ENCODE measurements at places on chromosomes 13 and 19. TPM values are rescaled to one million over a fixed set of nuclear protein-coding genes. Genes with fewer than 3 reads are reported as not detected.
A peak's percentile ranks its signal among the peaks of the same experiment; 100 is the strongest.

GRCh38 chr19:40165362-40165937 lies 25.8 kb upstream of the MAP3K10 start:
- peak; percentile 89 for DNase-seq
- H3K4me1 ChIP-seq, result peaks cover 4% of the 10 kb centered on the region
- H3K27me3 ChIP-seq, result no peaks in the 10 kb centered on the region
- peak overlapping the region; percentile 20 for H3K4me3 ChIP-seq

DNA sequence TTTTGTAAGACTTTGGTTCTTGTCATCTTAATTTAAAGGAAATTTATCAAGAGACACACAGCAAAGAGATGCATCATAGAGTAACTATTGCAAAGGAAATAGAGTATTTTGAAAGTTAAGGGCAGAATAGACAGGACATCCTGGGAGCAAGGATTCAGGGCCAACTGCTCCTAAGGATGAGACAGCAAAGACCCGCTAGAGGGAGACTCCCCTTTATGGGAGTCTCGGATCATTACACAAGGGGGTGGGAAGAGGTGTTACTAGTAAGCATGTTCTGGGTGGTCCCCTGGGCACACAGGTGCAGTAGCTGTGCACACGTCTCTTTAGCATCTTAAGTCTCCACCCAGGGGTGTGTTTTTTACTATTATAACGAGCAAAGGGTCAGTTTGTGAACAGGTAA lies 9.6 kb downstream of the ZSCAN5C start:
- H3K4me1 ChIP-seq, result no peaks in the 10 kb centered on the region
- H3K27me3 ChIP-seq, result no peaks in the 10 kb centered on the region
- no peak overlapping the region for H3K4me3 ChIP-seq

- no peaks in the 10 kb centered on the region for H3K36me3 ChIP-seq
- no peaks in the 10 kb centered on the region for H3K27me3 ChIP-seq
- peak overlapping the region; percentile 21 for H3K27ac ChIP-seq
- peaks cover 35% of the 10 kb centered on the region for H3K4me1 ChIP-seq
- DNase-seq, result no peak
Observed at GRCh38 chr19:10881403-10882107, 10.2 kb downstream of the CARM1 start.

DNA sequence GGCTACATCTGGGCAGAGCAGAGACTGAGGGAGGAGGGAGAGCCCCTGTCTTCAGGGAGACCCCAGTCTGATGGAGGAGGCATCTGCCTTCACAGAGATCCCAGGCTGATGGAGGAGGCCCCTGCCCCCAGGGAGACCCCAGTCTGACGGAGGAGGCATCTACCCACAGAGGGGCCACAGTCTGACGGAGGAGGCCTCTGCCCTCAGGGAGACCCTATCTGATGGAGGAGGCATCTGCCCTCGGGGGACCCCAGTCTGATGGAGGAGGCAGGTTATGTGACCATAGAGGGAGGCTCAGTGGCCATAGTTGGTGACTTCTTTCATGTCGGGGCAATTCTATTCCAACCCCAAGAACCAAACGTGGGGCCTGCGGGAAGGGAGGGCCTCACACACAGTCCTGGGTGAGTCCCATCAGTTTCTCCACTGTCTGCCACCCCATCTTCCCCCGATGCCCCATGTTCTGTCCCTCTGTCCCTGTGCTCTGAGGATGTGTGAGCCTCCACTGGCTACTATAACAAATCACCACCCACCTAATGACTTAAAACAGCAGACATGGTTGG lies 14.3 kb downstream of the MISP start:
- no peaks in the 10 kb centered on the region for H3K4me1 ChIP-seq
- H3K27ac ChIP-seq, result no peak overlapping the region
- DNase-seq, result no peak
- no peaks in the 10 kb centered on the region for H3K27me3 ChIP-seq
- H3K36me3 ChIP-seq, result no peaks in the 10 kb centered on the region

- no peak overlapping the region for H3K4me3 ChIP-seq
- no peak for DNase-seq
- H3K27me3 ChIP-seq, result no peaks in the 10 kb centered on the region
- no peak overlapping the region for H3K27ac ChIP-seq
Observed at GRCh38 chr13:30110301-30111070, 196.9 kb downstream of the KATNAL1 start.

DNA sequence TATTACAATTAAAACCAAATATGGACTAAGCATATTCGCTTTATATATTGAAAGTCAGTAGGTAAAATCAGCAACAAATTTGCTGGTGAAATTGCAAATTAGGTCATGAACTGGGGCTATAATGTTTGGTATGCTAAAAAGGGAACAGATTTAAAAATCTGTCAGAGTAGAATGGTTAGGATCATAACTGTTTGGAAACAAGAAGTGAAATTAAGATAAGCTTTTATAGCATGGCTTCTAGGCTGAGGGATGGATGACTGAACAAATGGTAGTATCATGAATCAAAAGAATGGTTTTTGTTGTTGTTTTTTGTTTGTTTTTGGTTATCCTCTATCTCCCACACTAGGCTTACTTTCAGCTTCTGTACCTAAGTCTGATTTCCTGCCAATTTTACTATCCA lies 1090.4 kb downstream of the PCDH9 start:
- H3K4me3 ChIP-seq, result no peak overlapping the region
- no peaks in the 10 kb centered on the region for H3K36me3 ChIP-seq
- no peaks in the 10 kb centered on the region for H3K27me3 ChIP-seq
- no peak overlapping the region for H3K27ac ChIP-seq

DNA sequence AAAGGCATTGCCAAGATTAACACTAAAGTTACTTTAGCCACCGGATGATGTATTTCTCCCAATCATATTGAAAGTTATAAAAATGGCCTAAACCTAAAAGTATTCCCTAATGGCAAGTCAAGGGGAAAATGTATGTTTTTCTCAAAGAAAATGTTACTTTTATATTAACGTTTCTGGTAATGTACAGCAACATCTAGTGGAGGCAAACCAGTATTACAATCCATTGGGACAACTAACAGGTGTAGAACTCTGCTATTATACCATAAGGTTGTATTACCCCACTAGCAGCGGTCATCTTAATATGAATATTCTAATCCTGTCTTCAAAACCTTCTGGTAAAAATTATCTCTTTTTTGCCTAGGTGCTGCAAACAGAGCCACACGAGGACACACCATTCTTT lies 69.2 kb downstream of the ZNF100 start:
- H3K27me3 ChIP-seq, result no peaks in the 10 kb centered on the region
- no peak overlapping the region for H3K4me3 ChIP-seq
- peak; percentile 13 for DNase-seq
- no peaks in the 10 kb centered on the region for H3K36me3 ChIP-seq
- H3K27ac ChIP-seq, result no peak overlapping the region

DNA sequence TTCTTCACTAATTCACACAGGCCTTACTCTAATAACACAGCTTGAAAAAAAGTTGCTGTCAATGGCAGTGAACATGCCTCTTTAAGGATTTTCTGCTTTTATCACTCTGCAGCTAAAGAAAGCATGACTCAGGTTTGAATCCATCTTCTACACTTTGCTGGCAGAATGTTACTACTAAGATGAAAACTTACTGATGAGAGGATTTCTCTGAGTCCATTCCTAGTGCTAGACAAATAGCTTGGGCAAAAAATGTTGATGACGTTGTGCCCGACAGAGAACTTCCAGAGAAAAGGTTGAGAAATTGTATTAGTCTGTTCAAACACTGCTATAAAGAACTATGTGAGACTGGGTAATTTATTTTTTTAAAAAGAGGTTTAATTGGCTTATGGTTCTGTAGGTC lies 572.0 kb downstream of the IRS2 start:
- DNase-seq, result no peak
- H3K27ac ChIP-seq, result no peak overlapping the region
- no peak overlapping the region for H3K4me3 ChIP-seq
- H3K27me3 ChIP-seq, result no peaks in the 10 kb centered on the region

DNA sequence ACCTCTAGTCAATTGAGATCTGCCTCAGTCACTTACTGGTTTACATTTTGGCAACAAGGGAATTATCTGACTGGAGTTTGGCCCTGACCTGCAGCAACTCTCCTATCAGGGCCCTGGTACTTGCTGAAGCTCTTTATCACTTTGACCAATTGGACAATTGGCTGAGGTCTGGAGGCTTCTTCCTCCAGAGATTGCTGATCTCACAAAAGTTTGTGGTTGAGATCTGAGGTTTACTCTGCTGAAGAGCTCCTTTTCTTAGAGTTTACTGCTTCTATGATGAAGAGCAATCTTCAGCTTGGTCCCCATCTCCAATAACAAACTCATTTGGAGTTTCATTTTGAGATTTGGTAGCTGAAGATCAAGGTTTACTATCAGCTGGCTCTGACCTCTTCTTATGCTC lies 276.9 kb upstream of the SGCG start:
- no peaks in the 10 kb centered on the region for H3K36me3 ChIP-seq
- H3K27ac ChIP-seq, result no peak overlapping the region
- no peak for DNase-seq
- no peak overlapping the region for H3K4me3 ChIP-seq
- no peaks in the 10 kb centered on the region for H3K4me1 ChIP-seq

- no peaks in the 10 kb centered on the region for H3K4me1 ChIP-seq
- H3K27me3 ChIP-seq, result no peaks in the 10 kb centered on the region
- no peak for DNase-seq
- H3K36me3 ChIP-seq, result no peaks in the 10 kb centered on the region
- H3K27ac ChIP-seq, result no peak overlapping the region
- H3K4me3 ChIP-seq, result no peak overlapping the region
Observed at GRCh38 chr13:40583738-40584137, 82.7 kb downstream of the FOXO1 start.

- H3K27ac ChIP-seq, result no peak overlapping the region
- H3K4me1 ChIP-seq, result peaks cover 11% of the 10 kb centered on the region
- H3K36me3 ChIP-seq, result no peaks in the 10 kb centered on the region
- H3K27me3 ChIP-seq, result no peaks in the 10 kb centered on the region
Observed at GRCh38 chr13:37701972-37702371, 103.4 kb upstream of the POSTN start.

GRCh38 chr13:63307228-63307627 lies 1891.6 kb upstream of the PCDH20 start:
- H3K4me1 ChIP-seq, result no peaks in the 10 kb centered on the region
- no peak for DNase-seq
- H3K27me3 ChIP-seq, result no peaks in the 10 kb centered on the region
- no peaks in the 10 kb centered on the region for H3K36me3 ChIP-seq
- no peak overlapping the region for H3K27ac ChIP-seq
- H3K4me3 ChIP-seq, result no peak overlapping the region

GRCh38 chr13:53238261-53238660 lies 209.6 kb downstream of the OLFM4 start:
- peak; percentile 28 for DNase-seq
- no peaks in the 10 kb centered on the region for H3K36me3 ChIP-seq
- H3K27me3 ChIP-seq, result no peaks in the 10 kb centered on the region

DNA sequence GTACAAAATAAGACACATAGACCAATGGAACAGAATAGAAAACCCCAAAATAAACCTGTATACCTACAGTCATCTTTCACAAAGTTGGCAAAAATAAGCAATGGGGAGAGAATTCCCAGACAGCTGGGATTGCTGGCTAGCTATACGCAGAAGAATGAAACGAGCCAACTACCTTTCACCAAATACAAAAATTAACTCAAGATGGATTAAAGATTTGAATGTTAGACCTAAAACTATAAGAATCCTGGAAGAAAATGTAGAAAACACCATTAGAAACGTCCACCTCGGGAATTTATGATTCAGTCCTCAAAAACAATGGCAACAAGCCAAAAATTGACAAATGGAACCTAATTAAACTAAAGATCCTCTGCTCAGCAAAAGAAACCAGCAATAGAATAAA lies 408.1 kb upstream of the SLITRK1 start:
- H3K4me1 ChIP-seq, result no peaks in the 10 kb centered on the region
- H3K36me3 ChIP-seq, result no peaks in the 10 kb centered on the region
- no peak overlapping the region for H3K4me3 ChIP-seq
- H3K27ac ChIP-seq, result no peak overlapping the region

- no peaks in the 10 kb centered on the region for H3K4me1 ChIP-seq
- no peak overlapping the region for H3K27ac ChIP-seq
- no peak for DNase-seq
- H3K27me3 ChIP-seq, result no peaks in the 10 kb centered on the region
Observed at GRCh38 chr13:49046519-49046918, 70.8 kb downstream of the FNDC3A start.

DNA sequence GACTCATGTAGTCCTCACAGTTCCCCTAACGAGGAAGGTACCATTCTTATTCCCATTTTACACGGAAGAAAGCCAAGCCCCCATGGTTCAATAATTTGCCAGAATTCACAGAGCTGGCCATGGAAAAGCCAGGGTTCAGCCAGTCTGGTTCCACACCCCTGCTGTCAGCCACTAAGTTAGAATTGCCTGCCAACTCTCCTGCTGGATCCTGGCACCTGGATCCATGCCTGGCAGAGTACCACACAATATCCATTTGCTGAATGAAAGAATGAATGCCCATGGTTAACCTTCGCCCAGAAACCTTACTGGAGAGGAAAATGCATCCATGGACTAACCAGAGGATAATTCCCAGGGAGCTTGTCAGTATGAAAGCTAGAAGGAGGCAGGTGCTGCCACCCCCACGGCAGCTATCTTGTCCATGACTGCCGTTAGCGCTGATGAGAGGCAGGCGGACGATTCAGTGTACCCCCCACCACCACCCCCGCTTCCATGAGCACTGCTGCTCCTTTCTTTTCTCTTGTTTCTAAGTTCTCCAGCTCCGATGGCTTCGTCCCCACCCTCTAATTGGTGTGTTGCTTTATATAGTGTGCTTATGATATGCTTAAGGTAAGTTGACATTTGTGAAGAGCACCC lies 114.5 kb downstream of the SLC7A1 start:
- DNase-seq, result no peak
- H3K27me3 ChIP-seq, result no peaks in the 10 kb centered on the region
- H3K4me1 ChIP-seq, result peaks cover 21% of the 10 kb centered on the region

DNA sequence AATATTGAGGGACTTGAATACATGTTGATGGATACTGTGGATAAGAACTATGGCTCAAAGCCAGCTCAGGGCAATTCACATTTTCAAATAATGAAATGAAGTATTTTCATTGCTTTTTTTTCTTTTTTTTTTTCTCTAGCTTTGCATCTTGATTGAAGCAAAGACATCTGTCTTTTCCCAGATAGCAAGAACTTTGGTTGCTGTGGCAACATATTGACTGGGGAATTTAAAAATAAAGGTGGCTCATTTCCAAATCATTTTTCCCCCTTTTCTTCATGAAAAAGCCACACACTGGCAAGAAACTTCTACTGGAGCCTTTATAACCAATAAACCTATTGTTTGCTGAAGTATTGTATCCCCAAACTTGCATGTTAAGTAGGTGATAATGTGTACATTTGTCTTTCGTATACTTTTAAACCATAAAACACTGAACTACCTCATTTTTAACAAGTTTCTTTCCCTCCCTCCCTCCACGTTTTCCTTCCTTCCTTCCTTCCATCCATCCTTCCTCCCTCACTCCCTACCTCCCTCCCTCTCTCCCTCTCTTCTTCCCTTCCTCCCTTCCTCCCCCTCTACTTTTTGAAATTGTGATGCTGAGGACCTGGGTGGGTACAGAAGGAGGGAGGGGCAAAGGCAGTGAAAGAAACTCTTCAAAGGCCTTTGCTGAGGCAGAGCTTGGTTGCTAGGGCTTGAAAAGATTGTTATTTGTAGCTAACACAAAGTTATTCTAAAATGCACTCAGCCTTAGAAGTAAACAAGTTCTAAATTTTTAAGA lies 343.5 kb upstream of the SPRY2 start:
- H3K27ac ChIP-seq, result no peak overlapping the region
- no peak for DNase-seq
- no peaks in the 10 kb centered on the region for H3K27me3 ChIP-seq
- H3K4me3 ChIP-seq, result no peak overlapping the region
- no peaks in the 10 kb centered on the region for H3K4me1 ChIP-seq
- no peaks in the 10 kb centered on the region for H3K36me3 ChIP-seq

- H3K36me3 ChIP-seq, result no peaks in the 10 kb centered on the region
- DNase-seq, result peak; percentile 49
- no peak overlapping the region for H3K27ac ChIP-seq
- no peak overlapping the region for H3K4me3 ChIP-seq
- no peaks in the 10 kb centered on the region for H3K4me1 ChIP-seq
Observed at GRCh38 chr13:63184693-63185092, 1769.0 kb upstream of the PCDH20 start.

Gene RNF225
- total RNA-seq, result 0.60 TPM

Gene TSKS
- total RNA-seq, result not detected

Gene ZNF440
- 9.2 TPM for total RNA-seq

Gene C19orf18
- 0.43 TPM for total RNA-seq

Gene AMER2
- total RNA-seq, result 49.7 TPM
